ENCODE measurements at places on chromosomes 2 and 18.
A peak's percentile ranks its signal among the peaks of the same experiment; 100 is the strongest.

GRCh38 chr18:37533647-37534584 lies 31.7 kb downstream of the CELF4 start:
- peak; percentile 5 for DNase-seq

DNA sequence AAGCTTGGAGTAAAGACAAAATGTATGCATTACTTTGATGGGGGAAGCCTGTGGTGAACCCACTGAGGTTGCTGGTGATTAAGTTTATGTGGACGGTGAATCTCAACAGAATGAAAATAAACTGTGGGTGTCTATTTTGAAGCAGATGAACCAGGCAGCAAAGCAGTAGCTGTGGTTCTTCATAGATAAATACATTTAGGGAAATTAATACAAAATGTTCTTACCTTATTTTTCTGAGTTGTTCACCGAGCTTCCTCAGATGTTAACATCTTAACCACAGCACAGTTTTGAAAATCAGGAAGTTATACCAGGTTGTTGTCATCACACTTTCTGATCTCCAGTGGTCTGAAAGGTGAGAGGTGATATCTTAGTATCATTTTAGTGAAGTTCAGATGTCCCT lies 53.9 kb downstream of the NCK2 start:
- no peak for DNase-seq

- no peak for DNase-seq
These were observed 154.4 kb downstream of the ASB1 start for GRCh38 chr2:238581126-238581525.

DNA sequence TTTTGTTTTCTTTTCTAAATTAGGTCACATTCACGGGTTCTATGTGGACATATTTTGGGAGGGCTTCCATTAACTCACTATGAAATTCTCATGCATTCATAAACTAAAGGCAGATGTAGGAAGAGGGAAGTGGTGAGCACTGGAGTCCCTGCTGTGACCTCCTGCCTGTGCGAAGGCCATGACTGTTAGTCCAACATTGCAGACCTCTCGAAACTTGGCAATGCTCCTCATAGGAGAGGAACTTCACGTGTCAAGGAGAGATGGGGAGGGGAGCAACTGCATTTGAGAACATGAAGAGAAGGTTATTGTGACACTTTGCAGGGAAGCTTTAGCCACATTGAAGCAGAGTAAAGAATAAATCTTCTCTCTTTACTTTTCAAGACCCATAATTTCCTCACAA lies 126.4 kb upstream of the HNMT start:
- DNase-seq: no peak

DNA sequence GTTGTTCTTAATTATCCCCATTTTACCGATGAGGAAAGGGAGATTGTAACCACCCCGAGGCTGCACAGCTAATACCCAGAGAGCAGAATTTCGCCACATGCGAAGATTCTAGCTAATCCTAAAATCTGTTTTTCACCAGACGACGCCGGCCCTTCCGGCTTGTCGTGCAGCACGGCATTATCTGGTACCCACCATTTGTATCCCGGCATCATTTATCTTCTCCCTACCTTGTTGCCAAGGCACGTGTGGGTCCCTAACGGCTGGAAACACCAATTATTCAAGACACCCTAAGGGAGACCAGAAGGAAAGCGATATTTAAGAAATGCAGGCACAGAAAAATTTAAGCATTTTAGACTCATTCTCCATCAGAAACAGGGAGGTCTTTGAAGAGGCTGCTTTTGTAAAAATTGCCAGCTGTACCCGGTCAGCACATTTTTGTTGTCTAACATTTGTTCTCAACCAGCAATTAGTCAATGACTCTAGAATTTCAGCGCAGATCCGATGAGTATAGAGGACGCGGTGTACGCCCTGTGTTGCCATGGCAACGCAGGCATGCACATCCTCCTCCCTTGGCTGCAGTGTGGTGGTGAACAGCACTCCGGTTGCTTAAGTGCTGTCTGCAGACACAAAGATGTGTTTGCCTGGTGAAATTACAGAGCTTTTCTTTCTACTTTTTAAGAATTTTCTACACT lies 111.6 kb downstream of the AGAP1 start:
- peak; percentile 84 for DNase-seq

GRCh38 chr2:22189893-22190480 lies 1066.2 kb downstream of the TDRD15 start:
- DNase-seq: no peak

DNA sequence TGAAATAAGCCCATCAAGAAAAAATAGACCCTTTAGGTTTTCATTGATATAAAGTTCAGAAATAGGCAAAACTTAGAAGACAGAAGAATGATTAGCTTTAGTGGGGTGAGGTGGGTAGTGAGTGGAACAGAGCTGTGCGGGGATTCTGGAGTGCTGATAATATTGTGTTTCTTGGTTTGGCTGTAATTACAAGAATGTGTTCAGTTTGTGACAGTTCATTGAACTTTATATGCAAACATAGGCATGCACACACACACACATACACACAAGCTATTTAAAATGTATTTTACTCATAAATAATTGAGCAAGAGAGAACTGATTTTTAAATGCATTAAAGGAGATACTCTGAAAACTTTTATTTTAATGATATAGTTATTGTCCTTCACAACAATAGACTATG lies 17.1 kb downstream of the ARHGAP15 start:
- no peak for DNase-seq

- peak; percentile 86 for DNase-seq
These were observed 54.9 kb upstream of the BZW1 start for GRCh38 chr2:200756618-200757321.
